ENCODE measurements at places on chromosomes 5 and 9.
A peak's percentile ranks its signal among the peaks of the same experiment; 100 is the strongest.

DNA sequence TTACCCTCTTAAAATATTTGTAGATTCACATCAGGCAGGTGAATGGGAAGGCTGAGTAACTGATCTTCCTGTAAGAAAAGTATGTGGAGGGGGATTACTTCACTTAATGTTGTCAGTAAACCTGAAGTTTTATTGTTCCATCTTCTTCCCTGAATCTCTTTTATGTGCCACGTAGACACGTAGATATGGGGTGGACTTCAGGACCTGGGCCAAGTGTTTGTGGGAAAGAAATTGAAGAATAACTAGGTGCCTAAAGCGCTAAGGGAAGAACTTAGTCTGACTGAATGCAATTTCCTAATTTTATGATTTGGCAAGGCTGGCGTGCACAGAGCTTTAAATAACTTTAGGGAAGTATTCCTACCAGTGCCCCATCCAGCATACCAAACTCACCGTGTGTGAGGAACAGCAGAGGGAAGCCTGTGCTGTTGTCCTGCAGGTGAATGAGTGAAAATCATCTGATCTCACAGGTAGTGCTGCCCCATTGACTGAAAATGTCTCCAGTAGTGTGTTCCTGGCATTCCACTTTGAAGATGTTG lies 323.4 kb downstream of the KDM4C start:
- no peak for DNase-seq

DNA sequence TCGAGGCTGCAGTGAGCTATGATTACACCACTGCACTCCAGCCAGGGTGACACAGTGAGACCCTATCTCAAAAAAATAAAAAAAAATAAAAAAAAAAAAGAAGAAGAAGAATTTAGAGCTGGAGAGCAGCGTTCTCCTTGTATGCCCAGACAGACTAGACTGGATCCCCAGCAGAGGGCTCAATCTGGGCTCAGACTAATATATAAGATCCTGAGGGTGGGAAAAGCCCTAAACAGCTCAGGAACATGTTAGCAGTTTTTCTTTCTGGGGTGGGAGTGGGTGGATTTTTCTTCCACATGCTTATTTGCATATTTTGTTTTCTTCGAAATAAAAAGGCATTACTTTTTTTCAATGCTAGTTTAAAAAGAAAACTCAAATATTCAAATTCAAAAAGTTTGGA lies 904 bp upstream of the BSPRY start:
- no peak for DNase-seq

- no peak for DNase-seq
These were observed 39.4 kb downstream of the SLC6A3 start for GRCh38 chr5:1405539-1406530.

DNA sequence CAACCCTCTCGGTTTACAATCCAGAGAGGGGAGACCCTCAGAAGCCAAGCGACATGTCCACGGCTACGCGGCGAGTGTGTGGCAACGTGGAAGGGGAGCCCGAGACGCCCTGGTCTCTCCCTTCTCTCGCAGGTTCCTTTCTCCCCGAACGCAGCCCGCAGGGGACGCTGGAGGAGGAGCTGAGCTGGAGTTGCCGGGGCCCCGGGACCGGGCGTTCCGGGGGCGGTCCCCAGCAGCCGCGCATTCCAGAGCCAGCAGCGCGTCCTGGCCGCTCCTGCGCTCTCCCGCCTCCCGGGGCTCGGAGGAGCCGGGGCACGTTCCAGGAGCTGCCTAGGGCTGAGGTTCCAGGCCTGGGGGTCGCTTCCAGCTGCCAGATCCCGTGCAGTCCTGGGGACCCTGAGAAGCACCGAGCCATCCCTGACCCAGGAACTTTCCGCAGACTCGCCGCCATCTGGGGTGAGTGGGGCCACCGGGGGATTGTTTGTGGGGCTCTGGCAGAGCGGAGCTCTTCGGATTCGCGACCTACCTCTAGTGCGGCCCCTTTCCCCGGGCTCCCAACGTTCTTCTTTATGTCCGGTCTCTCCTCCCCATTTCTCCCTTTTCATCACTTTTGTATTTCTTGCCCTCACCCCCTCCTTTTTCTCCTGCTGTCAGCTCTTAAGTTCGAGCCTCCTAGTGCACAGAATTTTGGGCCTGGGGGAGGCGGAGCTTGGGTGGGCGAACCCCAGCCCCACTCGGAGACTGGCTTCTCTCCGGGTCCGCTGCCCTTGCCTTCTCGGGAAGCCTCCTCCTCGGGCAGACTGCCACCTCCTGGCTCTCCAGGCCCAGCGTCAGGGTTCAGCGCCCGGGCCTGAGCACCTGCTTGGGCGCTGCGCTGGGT lies at the start of gene SMIM3:
SMIM3 (plus strand) TSS at position 241 of the 880 bp plus-strand sequence. CDS start 16,684 bp downstream, outside the sequence.
- DNase-seq, result peak; percentile 80

- no peak for DNase-seq
These were observed 84.8 kb downstream of the PJA2 start for GRCh38 chr5:109324931-109325330.

- no peak for DNase-seq
These were observed 18.6 kb downstream of the TDRD7 start for GRCh38 chr9:97430316-97431043.

GRCh38 chr5:176531902-176532493 lies 5.2 kb downstream of the RNF44 start:
- no peak for DNase-seq

DNA sequence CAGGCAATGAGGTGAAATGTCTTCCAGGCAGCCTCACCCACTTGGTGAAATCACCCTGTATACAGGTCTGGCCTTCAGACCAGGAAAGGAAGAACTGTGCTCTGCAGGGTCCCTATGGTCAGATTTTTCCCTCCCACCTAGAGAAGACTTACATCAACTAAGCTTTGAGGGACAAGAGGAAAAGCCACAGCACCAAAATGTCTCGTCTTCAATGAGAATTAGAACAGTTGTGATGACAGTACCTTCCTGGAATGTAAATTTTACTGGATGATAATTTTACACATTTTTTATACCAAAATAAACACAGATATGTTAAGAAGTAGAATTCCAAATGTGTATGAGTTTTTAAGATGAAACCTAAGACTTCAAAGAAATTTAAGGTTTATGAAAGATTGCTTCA lies 283.9 kb downstream of the SPOCK1 start:
- no peak for DNase-seq

- DNase-seq, result no peak
These were observed 139.3 kb upstream of the PLCXD3 start for GRCh38 chr5:41649659-41650058.

DNA sequence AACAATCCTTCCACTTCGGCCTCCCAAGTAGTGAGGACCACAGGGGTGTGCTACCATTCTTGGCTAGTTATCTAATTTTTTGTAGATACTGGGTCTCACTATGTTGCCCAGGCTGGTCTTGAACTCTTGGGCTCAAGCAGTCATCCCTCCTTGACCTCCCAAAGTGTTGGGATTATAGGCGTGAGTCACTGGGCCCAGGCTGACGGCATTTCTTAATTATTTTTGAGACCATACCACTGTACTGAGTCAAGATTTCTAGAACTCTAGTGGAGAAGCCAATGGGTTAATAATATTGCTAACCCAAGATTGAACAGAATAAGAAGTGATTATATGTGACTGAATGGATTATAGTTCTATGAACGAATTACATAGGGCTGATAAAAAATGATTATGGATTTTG lies 66.7 kb downstream of the TARS1 start:
- DNase-seq, result no peak

GRCh38 chr5:61809651-61810050 lies 477.6 kb downstream of the ZSWIM6 start:
- no peak for DNase-seq

DNA sequence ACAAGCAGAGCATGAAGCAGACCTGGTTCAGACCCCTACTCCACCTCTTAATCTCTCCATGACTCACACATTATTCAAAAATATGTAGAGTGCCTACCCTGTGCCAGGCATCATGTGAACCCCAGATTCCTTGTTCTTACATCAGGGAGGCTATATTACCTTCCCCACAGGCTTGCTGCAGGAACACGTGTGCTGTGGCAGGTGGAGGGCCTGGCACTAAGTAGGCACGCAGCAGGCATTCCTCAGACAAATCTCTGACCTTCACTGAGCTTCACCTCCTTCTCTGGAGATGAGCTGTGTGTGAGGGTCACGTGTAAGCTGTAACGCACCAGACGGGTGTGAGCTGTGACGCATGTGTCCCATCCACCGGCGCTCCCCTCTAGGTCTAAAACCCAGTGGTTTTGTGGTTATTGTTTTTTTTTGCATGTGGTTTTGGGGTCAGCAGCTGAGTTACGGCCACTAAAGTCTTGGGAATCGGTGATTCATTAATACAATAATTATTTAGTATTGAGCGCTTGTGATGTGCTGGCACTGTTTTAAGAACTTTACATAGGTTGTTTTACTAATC lies 30.3 kb downstream of the ANGPTL2 start:
- no peak for DNase-seq

GRCh38 chr9:80720579-80720978 lies 968.8 kb downstream of the TLE1 start:
- DNase-seq, result no peak

DNA sequence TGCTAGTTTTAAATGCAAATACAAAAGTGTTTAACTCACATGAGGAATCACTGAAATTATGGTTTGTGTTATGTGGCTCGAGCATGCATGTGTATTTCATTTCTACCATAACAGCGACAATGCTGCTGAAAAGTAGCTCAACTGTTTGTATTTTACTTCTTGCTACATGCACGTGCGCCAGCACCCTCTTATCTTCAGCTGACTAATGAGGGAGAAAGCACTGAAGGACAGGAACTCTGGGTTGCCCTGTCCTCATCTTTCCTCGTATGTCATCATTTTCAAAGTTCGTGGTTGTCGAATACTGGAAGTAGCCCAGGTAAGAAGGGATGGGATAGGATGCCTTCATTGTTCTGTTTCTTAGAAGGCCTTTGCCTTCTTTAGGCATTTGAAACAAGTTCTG lies 120.3 kb downstream of the SYK start:
- no peak for DNase-seq

- DNase-seq, result peak; percentile 37
These were observed 105.2 kb downstream of the SH3TC2 start for GRCh38 chr5:148957591-148958202.

GRCh38 chr5:95848701-95849100 lies 26.2 kb upstream of the GLRX start:
- no peak for DNase-seq

GRCh38 chr5:88251048-88251711 lies 17.5 kb downstream of the TMEM161B start:
- DNase-seq, result no peak

GRCh38 chr5:151757233-151758140 lies 944 bp downstream of the ATOX1 start:
- DNase-seq, result no peak

GRCh38 chr9:110746211-110746930 lies 77.8 kb downstream of the MUSK start:
- no peak for DNase-seq

DNA sequence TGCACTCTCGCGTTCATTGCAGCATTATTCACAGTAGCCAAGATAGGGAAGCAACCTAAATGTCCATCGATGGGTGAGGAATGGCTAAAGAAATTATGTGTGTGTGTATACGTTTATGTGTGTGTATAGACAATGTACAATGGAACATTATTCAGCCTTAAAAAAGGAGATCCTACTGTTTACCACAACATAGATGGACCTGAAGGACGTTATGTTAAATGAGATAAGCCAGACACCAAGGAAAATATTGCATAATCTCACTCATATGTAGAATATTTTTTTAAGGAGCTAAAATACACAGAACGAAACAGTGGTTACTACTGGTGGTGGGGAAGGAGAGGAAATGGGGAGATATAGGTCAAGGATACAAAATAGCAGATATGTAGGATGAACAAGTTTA lies 2.4 kb downstream of the KIF2A start:
- no peak for DNase-seq

- DNase-seq, result no peak
These were observed 205.3 kb downstream of the DEPDC1B start for GRCh38 chr5:60494635-60495034.

DNA sequence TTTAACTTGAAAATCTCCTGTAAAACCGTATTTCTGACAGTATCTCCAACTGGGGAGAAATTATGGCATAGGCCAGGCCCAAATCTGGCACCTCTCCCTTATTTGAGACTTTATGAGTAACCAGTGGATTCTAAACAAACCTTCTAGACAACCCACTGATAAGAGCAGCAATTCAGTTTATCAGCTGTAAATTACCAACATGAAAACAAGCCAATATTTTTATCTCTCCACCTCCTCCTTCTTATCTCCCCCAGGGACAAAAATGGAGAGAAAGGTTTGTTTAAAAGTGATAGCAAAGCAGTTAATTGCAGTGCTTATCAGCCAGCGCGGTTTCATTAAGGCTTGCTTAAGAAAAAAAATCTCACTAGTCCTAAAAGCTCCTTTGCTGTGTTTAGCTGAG lies 53.8 kb downstream of the KCNV2 start:
- DNase-seq, result no peak

GRCh38 chr5:167867281-167867680 lies 424.2 kb upstream of the WWC1 start:
- DNase-seq, result no peak

GRCh38 chr9:18348083-18348475 lies 125.9 kb upstream of the ADAMTSL1 start:
- no peak for DNase-seq

- DNase-seq, result no peak
These were observed 226.2 kb downstream of the ICE1 start for GRCh38 chr5:5648694-5649093.

DNA sequence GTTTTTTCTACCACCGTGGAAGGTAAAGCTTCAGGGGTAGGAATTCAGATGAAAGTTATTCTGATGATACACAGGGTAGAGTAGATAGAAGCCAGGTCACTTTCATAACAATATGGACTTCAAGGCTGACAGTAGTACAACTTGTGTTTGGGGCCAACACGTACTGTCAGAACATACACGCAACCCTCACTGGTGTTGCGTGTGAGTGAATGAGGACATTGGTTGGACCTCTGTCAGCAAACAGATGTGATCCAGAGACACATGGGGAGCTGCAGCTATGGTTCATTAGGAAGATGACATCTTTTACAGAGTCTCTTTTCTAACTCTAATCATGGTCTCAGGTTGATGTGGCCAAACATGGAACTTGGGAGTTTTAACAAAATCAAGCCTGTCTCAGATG lies 70.1 kb upstream of the MOCS2 start:
- DNase-seq, result no peak
